CD4-positive, alpha-beta T cell (primary cell): ENCODE measurements at places on chromosomes 2 and 18.

DNA sequence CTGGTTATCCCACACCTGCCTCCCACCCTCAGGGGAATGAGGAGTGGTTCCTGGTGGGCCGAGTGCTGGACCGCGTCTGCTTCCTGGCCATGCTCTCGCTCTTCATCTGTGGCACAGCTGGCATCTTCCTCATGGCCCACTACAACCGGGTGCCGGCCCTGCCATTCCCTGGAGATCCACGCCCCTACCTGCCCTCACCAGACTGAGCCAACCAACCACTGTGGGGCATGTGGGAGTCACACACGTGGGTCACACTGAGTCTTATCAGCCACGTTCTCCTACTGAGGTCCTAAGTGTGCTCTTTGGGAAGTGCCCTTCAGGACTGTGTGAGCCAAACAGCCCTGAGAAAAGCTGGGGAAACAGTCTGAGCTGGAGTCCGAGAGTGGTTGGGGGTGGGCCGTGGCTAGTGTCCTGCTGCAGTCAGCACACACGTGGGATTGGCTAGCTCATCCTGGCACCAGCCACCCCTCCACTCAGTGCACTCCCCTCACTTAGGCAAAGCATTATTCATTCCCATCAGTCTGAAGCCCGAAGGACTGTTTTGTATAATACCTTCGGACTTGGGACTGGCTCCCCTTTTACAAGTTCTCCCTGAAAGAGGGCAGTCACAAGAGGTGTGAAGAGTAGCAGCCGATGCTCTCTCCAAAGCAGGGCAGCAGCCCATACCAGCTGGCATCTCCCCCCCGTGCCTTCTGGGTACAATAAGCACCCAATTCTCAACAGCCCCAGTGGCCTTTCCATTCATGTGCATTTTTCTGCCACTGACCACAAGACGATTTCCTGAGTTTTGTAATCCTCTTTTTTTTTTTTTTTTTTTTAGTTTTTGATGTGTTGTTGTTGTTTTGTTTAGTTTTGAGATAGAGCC is 4.6 kb downstream of the TIGD1 start:
- no peak for DNase-seq

DNA sequence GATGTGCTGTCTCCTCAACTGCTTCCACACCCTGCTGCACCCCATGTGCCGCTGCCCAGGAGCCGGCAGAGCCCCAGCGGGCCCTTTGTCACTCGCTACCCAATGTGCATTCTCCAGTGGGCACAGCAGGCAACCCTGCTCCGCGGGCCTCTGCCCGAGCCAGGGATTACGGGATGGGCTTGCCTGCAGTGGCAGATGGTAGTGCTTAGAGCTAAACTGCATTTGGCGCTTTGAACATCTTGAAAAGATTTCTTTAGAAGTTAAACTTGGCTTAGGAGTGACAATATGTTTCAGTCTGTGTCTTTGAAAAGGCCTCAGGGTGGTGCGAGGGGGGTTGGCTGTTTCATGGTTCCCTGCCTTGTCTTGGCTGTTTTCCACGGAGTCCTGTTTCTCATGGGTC is 84.0 kb upstream of the BOD1L2 start:
- no peak for DNase-seq

DNA sequence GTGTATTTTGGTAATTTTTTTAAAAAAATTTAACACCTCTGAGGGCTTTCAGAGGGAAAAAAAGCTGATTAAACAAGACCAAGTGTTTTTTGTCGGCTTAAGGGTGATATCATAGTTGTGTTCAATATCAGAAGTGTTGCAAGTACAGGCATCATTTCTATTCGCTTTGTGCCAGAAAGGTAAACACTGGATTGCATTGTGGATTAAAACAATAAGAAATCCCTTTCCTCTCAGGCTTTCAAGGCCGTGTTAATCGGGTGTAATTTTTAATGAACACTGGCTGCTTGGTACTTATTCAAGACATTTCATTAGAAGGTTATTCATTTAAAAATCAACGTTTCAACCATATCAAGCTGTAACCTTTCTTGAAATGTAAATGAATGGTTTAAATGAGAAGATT is 18.3 kb downstream of the FIGN start:
- DNase-seq, result no peak

- DNase-seq, result no peak
These were observed at the start of gene FIGN for GRCh38 chr2:163735685-163736432. TSS of gene FIGN (minus strand) at chr2:163736008. CDS start at chr2:163734927, 1,081 bp downstream.

DNA sequence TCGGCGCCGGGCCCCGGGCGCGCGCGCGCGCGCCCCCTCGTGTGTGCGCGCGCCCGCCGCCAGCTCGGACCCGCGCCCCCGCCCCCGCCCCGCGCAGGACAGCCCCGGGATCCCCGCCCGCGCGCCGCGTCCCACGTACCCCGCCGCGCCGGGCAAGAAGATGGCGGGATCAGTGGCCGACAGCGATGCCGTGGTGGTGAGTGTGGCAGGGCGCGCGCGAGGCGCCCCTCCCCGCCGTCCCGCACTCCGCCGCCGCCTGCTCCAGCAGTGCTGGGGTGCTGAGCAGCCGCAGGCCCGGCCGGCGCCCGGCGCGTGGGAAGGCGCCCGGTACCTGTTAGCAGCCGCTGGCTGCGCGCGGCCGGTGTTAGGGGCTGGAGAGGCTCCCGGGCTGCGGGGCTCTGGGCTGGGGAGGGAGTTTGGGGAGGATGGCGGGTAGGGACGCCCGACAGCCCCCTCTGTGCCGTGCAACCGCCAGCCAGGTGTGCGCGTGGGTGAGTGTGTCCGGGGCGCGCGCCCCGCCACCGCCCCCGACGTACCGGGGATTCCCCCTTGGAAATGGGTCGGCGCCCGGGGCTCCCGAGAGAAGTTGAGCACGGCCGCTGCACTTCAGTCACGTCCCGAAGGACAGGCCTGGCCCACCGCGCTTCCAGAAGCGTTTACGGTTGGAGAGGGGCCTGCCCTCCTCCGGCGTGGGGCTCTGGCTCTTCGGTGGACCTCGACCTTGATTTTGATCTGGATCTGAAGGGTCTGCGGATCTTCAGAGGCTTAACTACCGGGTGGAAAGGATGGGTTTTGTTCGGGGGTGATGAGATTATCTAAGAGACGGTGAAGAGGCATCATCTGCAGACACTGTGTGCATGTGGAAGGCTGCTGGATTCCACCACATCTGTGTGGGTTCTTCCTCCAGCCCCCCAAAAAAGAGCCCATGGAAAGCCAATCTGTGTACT is 697 bp downstream of the LGALSL start:
- DNase-seq, result peak; percentile 34

GRCh38 chr2:207141386-207141785 is 24.4 kb downstream of the KLF7 start:
- DNase-seq, result no peak

DNA sequence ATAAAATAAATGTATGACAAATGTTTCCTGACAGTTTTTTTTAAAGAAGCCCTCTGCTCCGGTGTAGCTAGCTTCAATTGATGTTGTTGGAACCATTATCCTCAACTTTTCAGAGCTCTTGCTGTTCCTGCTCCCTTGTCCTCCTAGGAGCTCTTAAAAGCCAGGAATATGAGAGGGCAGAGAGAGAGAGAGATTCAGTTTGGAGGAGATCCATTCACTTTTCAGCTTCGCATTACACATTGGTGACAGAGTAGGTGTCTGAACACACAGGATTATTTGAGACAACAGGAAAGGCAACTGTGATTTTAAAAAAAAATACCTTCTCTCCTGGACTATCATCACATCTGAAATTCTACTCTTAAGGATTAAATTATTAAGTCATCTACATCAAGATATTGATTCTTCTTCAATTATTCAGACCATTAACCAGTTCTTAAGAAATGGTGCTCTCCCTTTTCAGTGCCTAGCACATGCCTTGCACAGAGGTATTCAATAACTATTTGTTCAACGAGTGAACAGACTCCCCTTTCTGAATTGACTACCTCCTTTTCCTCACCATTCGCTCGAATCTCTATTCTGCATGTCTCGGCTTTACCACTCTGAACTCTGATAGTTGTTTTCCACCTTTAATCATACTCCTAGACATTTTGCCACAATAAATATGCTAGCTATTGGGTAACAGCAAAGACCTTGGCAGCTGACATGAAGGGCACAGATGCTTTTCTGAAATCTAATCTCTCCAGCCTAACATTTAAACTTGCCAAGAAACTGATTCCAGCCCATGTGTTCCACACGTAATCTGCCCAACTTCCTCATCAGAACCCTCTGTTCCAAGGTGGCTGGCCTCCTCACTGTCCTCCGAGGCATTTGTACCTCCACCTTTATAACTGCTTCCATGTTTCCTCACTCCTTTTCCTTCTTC is 28.6 kb upstream of the SLC35F5 start:
- DNase-seq, result no peak

DNA sequence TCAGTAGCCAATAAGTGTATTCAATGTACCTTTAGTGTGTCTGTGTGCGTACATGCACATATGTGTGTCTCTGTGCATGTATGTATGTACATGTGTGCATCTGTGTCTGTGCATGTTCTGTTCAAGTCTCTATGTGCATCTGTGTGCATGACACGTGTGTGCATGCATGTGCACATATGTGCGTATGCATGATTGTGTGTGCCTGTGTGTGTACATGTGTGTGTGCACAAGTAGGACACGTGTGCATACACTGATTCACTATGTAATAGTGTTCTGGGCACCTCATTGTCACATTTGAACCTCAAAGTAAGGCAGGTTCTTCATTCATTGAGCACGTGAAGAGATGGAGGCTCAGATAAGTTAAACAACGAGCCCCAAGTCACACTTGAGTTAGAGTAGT is 142.6 kb upstream of the COPS8 start:
- DNase-seq, result no peak

DNA sequence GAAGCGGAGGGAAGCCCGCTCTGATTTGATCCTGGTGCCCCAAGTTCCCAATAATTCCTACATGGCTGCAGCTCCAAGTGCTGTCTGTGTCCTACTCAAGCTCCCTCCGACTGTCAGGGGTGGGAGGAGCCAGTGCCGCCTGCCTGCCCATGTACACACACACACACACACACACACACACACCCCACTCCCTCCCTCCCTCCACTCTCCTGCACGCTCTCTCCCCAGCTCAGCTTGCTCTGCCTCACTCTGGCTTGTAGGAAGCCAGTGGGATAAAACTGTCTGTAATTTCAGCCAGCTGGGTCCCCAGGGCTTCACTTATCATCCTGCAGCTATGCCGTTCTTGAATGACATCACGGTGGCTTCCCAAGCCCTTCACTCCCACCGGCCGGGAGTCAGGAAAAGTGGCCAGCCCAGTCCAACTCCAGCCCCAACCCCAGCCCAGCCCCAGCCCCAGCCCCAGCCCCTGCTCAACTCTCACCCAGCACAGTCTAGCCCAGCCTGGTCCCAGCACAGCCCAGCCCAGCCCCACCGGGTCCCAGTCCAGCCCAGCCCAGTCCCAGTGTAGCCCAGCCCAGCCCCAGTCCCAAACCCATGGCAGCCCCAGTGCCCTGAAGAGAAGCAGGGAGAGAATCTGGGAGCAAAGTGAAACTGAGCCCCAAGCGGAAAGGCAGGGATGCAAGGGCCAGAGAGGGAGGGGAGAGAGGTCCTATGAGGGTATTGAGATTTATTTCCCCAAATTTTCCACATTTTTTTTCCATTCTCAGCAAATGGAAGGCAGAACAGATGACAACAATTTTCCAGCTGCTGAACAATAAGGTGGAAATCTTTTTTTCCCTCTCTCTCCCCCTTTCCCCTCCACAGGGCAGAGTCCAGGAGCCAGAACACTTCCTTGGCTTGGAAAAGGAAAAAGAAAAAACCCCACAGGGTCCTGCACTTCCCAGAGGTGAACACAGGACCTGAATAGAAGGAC is 144.0 kb downstream of the TNS1 start:
- no peak for DNase-seq

- DNase-seq, result no peak
These were observed 325.1 kb downstream of the RNF144A start for GRCh38 chr2:7242189-7242867.

GRCh38 chr2:159035790-159036411 is 67.5 kb downstream of the TANC1 start:
- DNase-seq, result no peak

- no peak for DNase-seq
These were observed 148.7 kb upstream of the ITGA6 start for GRCh38 chr2:172278667-172279066.

GRCh38 chr2:224716201-224716600 is at the start of gene CCDC195:
TSS of gene CCDC195 (minus strand) at chr2:224716365. CDS start at chr2:224716365, 0 bp downstream.
- no peak for DNase-seq
